Bronchus fibroblast of lung (primary cell): ENCODE measurements at places on chromosomes 12 and 14. TPM values are rescaled to one million over a fixed set of nuclear protein-coding genes. Genes with fewer than 3 reads are reported as not detected.

The TAS2R10 gene
- 0.67 TPM in 1 of 2 replicates, not detected in the other for total RNA-seq

The ISM2 gene
- 0.15 TPM in 1 of 2 replicates, not detected in the other for total RNA-seq

The MUCL1 gene
- total RNA-seq, result not detected in 2 replicates

The PROX2 gene
- not detected in 2 replicates for total RNA-seq

The SLC2A13 gene
- total RNA-seq, result 1.2 and 3.0 TPM in 2 replicates

The RAD51AP1 gene
- total RNA-seq, result 14.7 and 21.9 TPM in 2 replicates

The PDZRN4 gene
- not detected in 2 replicates for total RNA-seq

The TAS2R31 gene
- total RNA-seq, result 0.15 and 0.17 TPM in 2 replicates

The P3H3 gene
- 48.6 and 54.1 TPM in 2 replicates for total RNA-seq

The PTCSC3 gene
- not detected in 2 replicates for total RNA-seq

The ADGRD1 gene
- under 0.01 and 0.84 TPM in 2 replicates for total RNA-seq

The CFAP251 gene
- 2.4 and 3.9 TPM in 2 replicates for total RNA-seq
